ENCODE measurements at places on chromosomes 1 and 21. TPM values are rescaled to one million over a fixed set of nuclear protein-coding genes. Genes with fewer than 3 reads are reported as not detected.
A peak's percentile ranks its signal among the peaks of the same experiment; 100 is the strongest.

DNA sequence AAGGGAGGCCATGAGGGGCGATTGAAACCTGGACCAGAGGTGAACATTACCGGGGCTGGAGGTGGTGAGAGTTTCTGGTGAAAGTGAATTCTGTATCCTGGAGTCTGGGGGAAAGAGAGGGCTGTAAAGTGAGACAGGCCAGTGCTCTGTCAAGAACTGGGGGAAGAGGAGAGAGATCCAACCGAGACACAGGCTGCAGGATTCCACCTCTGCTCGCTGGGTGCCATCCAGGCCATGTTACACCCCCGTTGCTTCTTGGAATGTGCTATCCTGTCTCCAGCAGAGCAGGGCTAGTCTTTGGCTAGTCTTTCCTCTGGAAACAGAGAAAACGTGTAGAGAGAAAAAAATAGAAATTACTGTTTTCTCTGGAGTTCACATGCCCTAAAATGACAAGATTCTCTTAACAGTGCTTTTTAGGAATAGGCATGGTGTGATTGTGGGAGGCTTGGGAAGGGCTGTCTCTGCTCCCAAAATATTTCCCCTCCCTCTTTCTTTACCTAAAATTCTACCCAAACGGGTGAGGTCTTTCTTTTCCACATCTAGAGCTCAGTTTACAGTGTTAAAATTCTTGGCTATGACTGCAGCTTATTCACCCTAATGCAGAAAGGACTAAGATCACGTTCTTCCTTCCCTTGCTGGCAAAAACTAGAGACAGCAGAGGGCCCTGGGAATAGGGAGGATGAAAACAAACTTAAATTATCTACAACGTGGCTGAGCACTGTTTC is 16.5 kb upstream of the OVAAL start:
- peaks cover 9% of the 10 kb centered on the region for H3K4me1 ChIP-seq
- no peak overlapping the region for H3K4me3 ChIP-seq
- peak; percentile 31 for DNase-seq
- H3K27me3 ChIP-seq = no peaks in the 10 kb centered on the region
- no peaks in the 10 kb centered on the region for H3K36me3 ChIP-seq

DNA sequence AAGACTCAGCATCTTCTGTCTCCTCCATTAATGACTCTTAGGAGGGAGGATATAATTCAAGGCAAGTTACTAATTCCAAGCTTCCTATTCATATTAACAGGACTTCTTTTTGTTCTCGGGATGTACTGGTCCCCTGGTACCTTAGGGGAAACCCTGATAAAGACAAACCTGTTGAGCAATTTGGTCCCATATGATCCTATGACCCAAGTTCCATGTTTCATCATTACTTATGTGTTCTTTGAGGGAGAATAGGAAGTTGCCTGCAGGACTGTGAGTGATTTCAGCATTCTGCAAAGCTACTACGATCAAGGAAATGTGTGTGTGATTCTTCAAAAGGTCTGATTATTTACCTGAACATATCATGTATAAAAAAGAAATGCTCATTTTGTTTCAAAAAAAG is 5.8 kb upstream of the FMO3 start:
- H3K27ac ChIP-seq = no peak overlapping the region
- H3K27me3 ChIP-seq = no peaks in the 10 kb centered on the region
- no peak for DNase-seq

- no peak overlapping the region for H3K27ac ChIP-seq
- H3K4me3 ChIP-seq = no peak overlapping the region
- H3K36me3 ChIP-seq = no peaks in the 10 kb centered on the region
- no peak for DNase-seq
- H3K4me1 ChIP-seq = peaks cover 2% of the 10 kb centered on the region
- H3K27me3 ChIP-seq = no peaks in the 10 kb centered on the region
These were observed 18.7 kb downstream of the LRRC3 start for GRCh38 chr21:44473915-44474555.

DNA sequence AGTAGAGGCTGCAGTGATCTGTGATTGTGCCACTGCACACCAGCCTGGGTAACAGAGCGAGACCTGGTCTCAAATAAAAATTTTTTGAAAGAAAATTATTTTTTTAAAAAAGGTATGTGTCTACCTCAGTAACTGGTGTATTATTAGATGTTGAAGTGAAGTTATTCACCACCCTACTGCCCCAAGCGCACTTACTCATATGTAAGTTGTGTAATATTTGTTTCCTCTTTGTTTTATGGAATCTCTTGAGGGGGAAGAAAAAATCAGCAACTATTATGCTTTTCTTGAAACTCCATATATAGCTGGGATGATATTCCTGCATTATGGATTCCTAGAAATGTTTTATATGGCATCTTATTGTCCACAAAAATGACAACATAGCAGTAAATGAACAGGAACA is 21.3 kb downstream of the RBM15 start:
- no peak overlapping the region for H3K4me3 ChIP-seq
- no peaks in the 10 kb centered on the region for H3K27me3 ChIP-seq
- no peaks in the 10 kb centered on the region for H3K4me1 ChIP-seq
- DNase-seq = no peak

DNA sequence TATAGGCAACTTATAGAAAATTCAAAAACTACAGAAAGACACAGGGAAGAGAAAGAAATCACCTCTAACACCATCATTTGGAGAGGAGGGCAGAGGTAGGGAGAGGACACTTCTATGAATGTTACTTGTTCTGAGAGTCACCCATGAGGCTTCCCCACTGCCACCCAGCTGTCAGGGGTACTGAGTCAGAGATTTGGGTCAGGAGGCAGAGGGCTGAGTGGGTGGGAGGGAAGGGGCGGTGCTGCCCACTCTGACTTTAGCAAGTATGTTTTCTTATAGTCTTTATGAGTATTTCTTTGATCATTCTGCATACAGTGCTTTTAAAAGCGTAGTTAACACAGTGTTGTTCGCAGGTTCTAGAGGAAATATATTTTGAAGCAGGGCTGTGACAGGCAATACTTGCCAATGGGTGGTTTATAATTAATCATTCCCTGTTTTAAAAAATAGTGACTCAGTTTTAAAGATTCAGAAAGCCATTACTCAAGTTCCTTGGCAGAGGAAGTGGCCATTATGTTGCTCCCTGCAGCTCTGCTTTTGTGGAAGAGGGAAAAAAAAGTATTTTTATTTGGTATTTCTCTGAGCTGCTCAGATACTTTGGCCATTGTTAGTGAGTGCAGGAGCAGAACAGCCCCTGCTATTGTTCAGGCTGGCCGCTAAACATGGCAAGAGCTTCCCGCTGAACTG is 18.3 kb downstream of the IL6R start:
- no peak overlapping the region for H3K4me3 ChIP-seq
- H3K4me1 ChIP-seq = peaks cover 52% of the 10 kb centered on the region
- DNase-seq = peak; percentile 54
- H3K27ac ChIP-seq = peak overlapping the region; percentile 62

DNA sequence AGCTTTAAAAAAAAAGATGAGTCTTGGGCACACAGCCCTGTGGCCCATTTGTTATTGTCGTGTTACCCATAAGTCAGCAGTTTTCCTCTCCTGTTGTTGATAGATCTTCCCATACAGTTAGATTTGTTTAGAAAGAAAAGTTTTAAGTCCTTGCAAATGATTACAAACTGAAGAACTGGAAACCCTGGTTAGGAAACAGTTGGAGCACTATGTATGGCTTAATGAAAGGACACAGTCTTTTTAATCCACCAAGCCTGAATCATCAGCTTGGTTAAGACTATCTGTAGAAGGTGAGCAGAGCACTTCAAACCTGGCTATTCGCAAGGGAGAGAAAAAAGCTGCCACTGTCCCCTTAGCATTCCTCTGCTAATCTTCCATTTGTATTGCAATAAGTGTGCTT is 241.0 kb downstream of the DISC1 start:
- no peak overlapping the region for H3K27ac ChIP-seq
- peaks cover 3% of the 10 kb centered on the region for H3K4me1 ChIP-seq
- no peak overlapping the region for H3K4me3 ChIP-seq
- H3K27me3 ChIP-seq = no peaks in the 10 kb centered on the region
- DNase-seq = no peak
- H3K36me3 ChIP-seq = no peaks in the 10 kb centered on the region

DNA sequence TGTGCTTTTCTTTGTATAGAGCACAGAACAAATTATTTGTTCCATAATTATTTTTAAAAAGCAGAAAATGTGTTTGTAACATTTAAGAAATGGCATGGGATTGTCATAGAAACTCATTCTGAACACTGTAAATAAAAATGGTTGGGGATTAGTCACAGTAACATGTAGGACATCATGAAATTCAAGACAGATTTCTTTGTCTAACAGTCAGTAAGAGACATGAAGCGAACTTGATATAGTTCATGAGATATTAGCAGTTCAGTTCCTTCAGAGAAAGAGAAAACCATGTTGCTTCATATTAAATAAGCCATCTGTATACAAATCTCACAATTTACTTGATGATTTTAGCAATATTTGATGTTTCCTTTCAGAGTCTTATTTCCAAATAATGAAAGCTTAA is 19.7 kb downstream of the NFIA start:
- no peaks in the 10 kb centered on the region for H3K4me1 ChIP-seq
- DNase-seq = peak; percentile 65
- no peaks in the 10 kb centered on the region for H3K27me3 ChIP-seq
- H3K27ac ChIP-seq = peak overlapping the region; percentile 84
- no peak overlapping the region for H3K4me3 ChIP-seq

GRCh38 chr1:66492424-66492823 is 41.5 kb upstream of the SGIP1 start:
- no peak overlapping the region for H3K4me3 ChIP-seq
- no peaks in the 10 kb centered on the region for H3K36me3 ChIP-seq
- H3K4me1 ChIP-seq = no peaks in the 10 kb centered on the region
- DNase-seq = no peak

DNA sequence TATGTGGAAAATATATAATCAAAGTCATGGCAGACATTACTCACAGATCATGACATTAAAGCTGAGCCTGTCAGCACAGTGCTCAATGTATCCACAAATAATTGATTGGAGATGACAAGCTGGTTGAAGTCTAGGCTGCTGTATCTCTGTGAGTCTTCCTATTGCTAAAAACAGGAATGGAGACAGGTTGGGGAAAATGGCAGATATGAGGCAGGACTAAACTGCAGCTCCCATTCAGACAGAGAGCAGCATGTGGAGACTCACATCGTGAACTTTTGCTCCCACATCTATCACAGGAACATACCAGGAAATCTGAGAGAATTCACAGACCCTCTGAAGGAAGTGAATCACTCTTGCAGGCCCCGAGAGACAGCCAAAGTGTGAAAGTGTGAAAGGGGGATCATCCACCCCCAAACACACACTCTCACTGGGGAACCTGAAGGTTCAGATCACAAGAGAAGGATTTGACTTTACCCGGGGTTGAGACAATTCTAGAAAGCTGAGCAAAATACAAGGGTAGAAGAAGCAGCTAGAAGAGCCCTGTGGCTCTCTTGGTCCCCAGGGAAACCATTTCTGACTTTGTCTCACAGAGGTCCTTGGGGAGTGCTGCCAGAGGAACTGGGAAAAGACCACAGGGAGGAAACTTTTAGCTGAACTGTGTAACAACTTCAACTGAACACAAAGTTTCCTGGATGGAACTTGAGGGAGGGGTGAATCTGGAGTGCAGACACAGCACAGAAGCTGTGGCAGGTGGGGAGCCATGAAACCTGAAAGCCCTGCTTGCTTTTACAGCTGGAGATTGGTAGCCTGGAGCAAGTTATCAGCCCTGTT is 173.4 kb downstream of the S1PR1 start:
- DNase-seq = no peak
- H3K27me3 ChIP-seq = no peaks in the 10 kb centered on the region
- no peaks in the 10 kb centered on the region for H3K36me3 ChIP-seq
- H3K4me3 ChIP-seq = no peak overlapping the region
- H3K27ac ChIP-seq = no peak overlapping the region
- no peaks in the 10 kb centered on the region for H3K4me1 ChIP-seq

- no peaks in the 10 kb centered on the region for H3K27me3 ChIP-seq
- H3K27ac ChIP-seq = no peak overlapping the region
- no peaks in the 10 kb centered on the region for H3K4me1 ChIP-seq
- H3K36me3 ChIP-seq = no peaks in the 10 kb centered on the region
- H3K4me3 ChIP-seq = no peak overlapping the region
- DNase-seq = no peak
These were observed 324.4 kb downstream of the ADGRL2 start for GRCh38 chr1:82125119-82125518.

- DNase-seq = no peak
- H3K4me3 ChIP-seq = no peak overlapping the region
- no peaks in the 10 kb centered on the region for H3K36me3 ChIP-seq
- no peaks in the 10 kb centered on the region for H3K27me3 ChIP-seq
- no peaks in the 10 kb centered on the region for H3K4me1 ChIP-seq
These were observed 47.3 kb downstream of the KMO start for GRCh38 chr1:241579434-241579833.

DNA sequence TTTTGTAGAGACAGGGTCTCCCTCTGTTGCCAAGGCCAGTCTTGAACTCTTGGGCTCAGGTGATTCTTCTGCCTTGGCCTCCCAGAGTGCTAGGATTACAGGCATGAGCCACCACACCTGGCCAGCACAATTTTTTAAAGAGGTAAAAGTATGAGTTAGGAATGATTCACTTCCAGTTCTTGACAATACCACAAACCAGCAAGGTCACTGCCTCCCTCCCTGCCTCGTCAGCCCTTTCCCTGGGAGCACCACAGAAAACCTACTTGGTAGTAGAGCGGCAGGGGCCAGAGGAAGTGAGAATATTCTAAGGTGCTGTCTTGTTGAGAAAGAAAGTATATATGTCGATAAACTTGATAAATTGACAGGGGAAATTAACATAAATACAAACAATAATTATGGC is 10.8 kb upstream of the CDA start:
- H3K4me1 ChIP-seq = no peaks in the 10 kb centered on the region
- no peaks in the 10 kb centered on the region for H3K36me3 ChIP-seq
- DNase-seq = no peak
- H3K27me3 ChIP-seq = peaks cover 8% of the 10 kb centered on the region
- no peak overlapping the region for H3K27ac ChIP-seq

DNA sequence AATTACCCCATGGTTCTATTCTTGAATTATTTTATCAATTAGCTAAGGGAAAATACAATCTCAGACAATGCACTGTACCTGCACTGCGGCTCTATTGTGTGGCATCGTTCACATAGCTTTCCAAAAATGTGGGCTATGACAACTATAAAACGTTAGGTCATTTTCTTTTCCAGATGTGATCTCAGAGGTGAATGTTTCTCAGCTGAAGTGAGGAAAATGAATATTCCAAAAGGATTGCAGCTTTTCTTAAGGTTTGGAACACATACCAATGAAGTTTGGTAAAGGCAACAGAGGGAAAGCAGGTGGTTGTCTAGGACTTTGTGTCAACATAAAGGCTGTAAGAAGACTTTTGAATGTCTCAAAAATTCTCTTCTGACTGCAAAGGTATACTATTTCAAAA is 105.5 kb downstream of the NRIP1 start:
- H3K27me3 ChIP-seq = no peaks in the 10 kb centered on the region
- H3K36me3 ChIP-seq = no peaks in the 10 kb centered on the region
- H3K27ac ChIP-seq = no peak overlapping the region
- DNase-seq = no peak

- peaks cover 5% of the 10 kb centered on the region for H3K4me1 ChIP-seq
- H3K27ac ChIP-seq = no peak overlapping the region
- no peak for DNase-seq
These were observed 1.6 kb downstream of the DONSON start for GRCh38 chr21:33586927-33587326.

PLA2G5 gene
- total RNA-seq = 0.13 TPM

MCL1 gene
- 113 TPM for total RNA-seq

ACP6 gene
- total RNA-seq = 7.1 TPM
